ENCODE measurements at places on chromosomes 6 and 20.

- H3K4me3 ChIP-seq, result no peak overlapping the region
- H3K4me1 ChIP-seq, result no peaks in the 10 kb centered on the region
- no peaks in the 10 kb centered on the region for H3K27me3 ChIP-seq
- no peak for DNase-seq
- no peak overlapping the region for H3K27ac ChIP-seq
These were observed 150.1 kb downstream of the GMPR start for GRCh38 chr6:16388488-16388887.

DNA sequence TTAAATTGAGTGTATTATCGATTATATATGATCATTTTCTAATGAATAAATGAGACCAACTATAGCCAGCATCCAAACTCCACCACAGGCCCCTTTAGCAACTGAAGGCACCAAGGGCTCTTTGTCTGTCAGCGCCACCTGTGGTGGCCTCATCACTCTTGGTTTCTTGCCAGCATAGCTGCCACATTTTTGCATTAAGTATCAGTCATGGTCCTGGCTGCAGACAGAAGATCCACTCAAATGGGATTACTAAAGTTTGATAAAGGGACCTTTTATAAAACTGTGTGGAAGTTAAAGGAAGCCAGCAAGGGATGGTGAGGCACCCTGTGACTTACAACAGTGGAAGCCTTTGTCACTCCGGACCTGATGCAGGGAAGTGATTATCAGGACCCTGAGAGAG lies 162.9 kb downstream of the C6orf118 start:
- H3K27ac ChIP-seq, result no peak overlapping the region
- no peaks in the 10 kb centered on the region for H3K27me3 ChIP-seq
- DNase-seq, result no peak
- no peaks in the 10 kb centered on the region for H3K36me3 ChIP-seq
- no peak overlapping the region for H3K4me3 ChIP-seq
- H3K4me1 ChIP-seq, result no peaks in the 10 kb centered on the region

GRCh38 chr6:107870381-107870780 lies 46.3 kb upstream of the SCML4 start:
- H3K36me3 ChIP-seq, result no peaks in the 10 kb centered on the region
- no peak for DNase-seq
- no peak overlapping the region for H3K27ac ChIP-seq
- H3K27me3 ChIP-seq, result no peaks in the 10 kb centered on the region
- H3K4me1 ChIP-seq, result no peaks in the 10 kb centered on the region
- no peak overlapping the region for H3K4me3 ChIP-seq

- DNase-seq, result no peak
- no peaks in the 10 kb centered on the region for H3K4me1 ChIP-seq
- H3K36me3 ChIP-seq, result no peaks in the 10 kb centered on the region
- H3K27ac ChIP-seq, result no peak overlapping the region
These were observed 6.6 kb upstream of the ARFGAP1 start for GRCh38 chr20:63265891-63266515.

DNA sequence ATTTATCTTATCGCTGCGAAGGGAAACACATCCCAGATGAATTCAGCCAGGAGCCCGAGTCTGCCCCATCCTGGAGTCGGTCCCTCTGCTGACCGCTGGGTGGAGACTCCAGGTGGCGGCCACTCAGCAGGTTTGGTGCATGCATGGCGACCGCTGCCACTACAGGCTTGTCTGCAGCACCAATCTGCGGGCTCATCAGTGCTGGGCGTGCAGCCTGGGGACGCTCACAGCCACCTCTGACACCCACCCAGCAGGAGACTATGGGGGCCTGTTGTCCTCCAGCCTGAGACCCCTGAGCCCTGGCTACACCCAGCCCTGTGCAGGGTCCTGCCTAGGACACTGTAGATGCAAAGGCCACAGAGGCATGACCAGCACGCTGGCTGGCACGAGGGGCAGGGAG lies 40.5 kb upstream of the GATA5 start:
- no peak overlapping the region for H3K4me3 ChIP-seq
- H3K27ac ChIP-seq, result no peak overlapping the region
- no peak for DNase-seq
- H3K27me3 ChIP-seq, result peaks cover 6% of the 10 kb centered on the region
- H3K4me1 ChIP-seq, result peaks cover 15% of the 10 kb centered on the region

DNA sequence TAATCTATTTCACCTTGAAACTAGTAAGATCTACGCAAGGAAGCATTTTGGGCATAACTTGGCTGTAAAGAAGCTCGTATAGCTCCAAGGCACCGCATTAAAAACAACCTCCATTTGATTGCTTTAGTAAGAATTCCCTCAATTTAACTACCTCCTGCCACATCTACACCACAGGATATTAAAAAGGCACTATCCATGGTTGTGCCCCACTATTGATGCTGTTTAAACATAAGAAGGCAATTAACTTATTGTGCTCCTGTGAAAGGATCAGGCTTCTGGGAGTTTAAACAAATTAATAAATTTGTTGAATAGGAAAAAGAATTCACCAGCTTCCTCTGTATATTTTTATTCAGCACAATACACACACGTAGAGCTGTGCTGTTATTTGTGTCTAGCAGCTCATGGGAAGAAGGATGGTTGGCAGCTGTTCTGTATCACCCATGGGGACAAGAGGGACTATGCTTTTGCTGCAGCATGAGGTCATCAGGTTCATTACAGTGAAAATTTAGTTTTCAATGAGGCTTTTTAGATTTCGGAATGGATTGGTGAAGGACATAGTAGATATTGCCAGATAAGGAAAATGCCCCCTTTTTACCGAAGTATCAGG lies 513.3 kb downstream of the HAO1 start:
- no peaks in the 10 kb centered on the region for H3K36me3 ChIP-seq
- H3K4me1 ChIP-seq, result no peaks in the 10 kb centered on the region
- no peak overlapping the region for H3K4me3 ChIP-seq
- H3K27me3 ChIP-seq, result no peaks in the 10 kb centered on the region
- H3K27ac ChIP-seq, result no peak overlapping the region

All from heart right ventricle (tissue), 16 donors.